ENCODE measurements at places on chromosomes 1 and 21. TPM values are rescaled to one million over a fixed set of nuclear protein-coding genes. Genes with fewer than 3 reads are reported as not detected.

Gene LPAR3
- 0.05 TPM for total RNA-seq

Gene TMEM35B
- 32.6 TPM for total RNA-seq

Gene ATP1A1
- total RNA-seq, result 188 TPM

Gene CRNN
- total RNA-seq, result not detected

Gene MNDA
- not detected for total RNA-seq

DNA sequence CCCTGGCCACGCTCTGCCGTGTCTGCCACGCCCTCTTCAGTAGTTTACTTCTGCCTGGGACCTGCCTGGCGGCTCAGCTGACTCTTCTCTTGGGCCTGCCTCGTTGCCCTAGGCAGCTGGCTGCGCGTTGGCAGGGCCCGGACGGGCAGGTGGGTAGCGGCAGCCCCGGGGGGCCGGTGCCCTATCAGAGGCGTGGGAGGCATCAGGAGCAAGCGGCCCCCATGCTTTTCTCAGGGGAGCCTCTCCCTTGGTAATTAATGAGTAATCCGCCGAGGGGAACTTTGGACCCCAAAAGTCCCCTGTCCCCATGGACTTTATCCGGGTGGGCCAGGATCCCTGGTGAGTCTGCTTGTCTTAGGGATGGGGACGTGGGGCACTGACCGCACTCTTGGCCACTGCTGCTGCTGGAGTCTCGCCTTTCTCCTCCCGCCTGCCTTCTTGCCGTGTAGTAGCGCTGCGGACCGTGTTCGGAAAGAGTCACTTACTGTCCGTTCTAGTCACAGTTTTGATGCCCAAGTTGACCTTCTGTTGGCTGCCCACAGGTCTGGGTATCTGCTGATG is 22.7 kb downstream of the SKI start:
- DNase-seq, result no peak

DNA sequence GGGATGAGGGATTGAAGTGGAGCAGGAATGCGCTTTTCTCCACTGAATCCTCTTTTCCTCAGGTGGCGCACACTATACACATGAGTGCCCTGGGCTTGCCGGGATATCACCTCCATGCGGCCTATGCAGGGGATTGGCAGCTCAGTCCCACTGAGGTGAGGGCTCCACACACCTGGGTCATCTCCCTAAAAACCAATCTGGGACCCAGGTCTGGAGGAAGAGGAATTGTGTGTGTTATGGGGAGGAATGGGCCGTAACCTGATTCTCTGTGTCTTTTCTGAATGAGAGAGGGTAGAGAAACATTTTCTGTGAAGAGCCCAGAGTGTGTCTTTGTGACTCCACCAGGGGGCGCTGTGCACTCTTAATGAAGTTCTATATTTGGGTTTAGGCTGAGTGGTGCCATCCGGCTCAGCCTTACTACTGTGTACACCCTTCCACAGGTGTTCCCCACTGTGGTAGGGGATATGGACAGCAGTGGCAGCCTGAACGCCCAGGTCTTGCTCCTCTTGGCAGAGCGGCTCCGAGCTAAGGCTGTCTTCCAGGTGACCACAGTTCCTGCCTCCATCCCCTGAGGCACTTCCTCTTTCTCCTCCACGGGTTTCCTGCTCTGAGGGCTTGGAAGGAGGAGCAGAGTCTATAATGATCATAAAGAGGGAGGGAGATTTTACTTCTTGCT is 1.5 kb downstream of the TOMM40L start:
- peak; percentile 56 for DNase-seq

DNA sequence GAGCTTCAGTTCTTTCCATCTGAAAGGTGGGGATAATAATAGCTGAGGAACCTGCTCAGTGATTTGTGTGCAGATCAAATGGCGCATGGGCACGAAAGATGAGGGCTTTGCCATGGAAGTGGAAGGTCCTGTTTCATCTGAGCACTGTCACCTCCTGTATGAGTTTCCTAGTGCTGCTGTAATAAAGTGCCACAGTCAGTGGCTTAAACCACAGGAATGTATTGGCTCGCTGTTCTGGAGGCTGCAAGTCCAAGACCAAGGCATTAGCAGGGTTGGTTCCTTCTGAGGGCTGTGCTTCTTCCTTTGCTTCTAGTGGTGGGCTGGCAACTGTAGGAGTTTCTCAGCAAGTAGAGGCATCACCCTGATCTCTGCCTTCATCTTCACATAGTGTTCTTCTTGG is 51.1 kb upstream of the RBM15 start:
- no peak for DNase-seq

GRCh38 chr1:75600781-75601180 is 10.1 kb downstream of the SLC44A5 start:
- no peak for DNase-seq

- DNase-seq, result no peak
Measured at GRCh38 chr21:38841472-38841871, 35.7 kb downstream of the ETS2 start.

DNA sequence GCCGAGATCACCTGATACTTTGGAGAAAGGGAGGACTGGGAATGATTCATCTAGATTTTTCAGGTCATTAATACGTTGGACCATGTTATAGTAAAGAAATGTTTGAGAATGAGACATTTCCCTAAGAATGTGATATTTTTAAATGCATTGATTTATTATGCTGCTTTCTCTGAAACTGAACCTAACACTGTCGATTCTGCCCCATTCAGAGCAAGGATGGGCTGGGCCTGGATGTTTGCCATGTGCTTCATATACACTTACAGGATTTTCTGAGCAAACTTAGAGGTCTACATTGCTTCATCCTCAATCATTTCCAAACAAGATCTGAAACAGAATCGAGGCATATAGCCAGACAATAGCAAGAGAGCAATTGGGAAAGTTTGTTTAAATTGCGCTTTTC is 183.3 kb downstream of the CRB1 start:
- DNase-seq, result no peak

DNA sequence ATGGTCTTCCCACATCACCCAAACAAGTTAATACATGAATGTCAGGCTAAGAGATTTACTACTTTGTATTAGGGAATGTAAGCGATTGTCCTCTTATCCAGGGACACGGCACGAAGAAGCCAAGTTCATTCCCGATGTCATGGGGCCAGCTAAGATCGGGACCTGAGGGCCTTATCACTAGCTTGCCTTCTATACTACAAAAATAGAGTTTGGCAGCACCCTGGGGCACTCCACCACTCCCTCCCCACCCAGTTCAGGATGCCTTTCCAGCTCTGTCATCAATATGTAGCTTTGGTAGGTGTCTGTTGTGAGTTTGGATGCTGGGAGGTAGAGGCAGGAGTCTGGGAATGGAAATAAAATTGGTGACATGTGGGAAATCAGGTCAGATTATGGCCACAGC is 197.5 kb downstream of the ATG4C start:
- no peak for DNase-seq

DNA sequence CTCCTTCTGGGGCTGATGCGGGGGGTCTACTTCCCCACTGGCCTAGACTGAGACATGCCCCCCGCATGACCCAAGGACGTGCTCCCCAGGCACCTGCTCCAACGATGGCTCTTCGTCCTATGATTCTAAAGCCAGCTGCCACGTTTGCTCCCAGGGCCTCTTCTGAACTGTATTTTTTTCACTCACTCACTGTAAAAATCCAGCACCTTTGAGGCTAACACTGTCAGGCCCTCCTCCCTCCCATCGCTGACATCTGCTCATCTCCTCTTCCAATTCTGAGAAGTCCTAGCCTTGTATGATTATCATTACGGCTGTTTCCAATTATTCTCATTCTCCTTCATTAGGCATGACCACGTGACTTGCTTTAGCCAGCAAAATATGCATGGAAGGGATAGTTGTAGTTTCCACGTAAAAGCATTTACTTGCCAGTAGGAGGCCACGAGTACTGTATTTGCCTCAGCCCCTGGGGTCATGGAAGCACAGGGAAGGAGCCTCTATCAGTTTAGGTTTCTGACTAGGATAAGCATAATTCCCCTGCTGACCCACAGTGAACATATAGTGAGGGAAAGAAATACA is 19.1 kb upstream of the EDN2 start:
- no peak for DNase-seq

DNA sequence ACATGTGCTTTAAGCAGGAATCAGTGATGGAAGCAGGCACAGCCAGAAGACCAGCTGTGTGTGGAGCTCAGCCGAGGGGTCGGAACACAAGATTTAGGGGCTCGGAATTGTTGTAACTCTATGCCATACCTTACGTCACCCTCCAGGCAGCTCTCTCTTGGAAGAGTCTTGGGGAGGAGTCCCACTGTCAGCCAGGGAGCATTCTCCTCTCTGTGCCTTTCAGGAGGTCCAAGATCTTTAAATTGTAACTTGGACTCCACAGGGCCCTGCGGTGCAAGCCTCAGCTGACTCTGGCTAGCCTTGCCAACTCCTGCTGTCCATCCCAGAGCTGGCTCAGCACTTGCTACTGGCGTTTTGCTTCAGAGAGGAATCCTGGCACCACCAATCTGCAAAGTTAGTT is 26.4 kb upstream of the ROR1 start:
- no peak for DNase-seq

DNA sequence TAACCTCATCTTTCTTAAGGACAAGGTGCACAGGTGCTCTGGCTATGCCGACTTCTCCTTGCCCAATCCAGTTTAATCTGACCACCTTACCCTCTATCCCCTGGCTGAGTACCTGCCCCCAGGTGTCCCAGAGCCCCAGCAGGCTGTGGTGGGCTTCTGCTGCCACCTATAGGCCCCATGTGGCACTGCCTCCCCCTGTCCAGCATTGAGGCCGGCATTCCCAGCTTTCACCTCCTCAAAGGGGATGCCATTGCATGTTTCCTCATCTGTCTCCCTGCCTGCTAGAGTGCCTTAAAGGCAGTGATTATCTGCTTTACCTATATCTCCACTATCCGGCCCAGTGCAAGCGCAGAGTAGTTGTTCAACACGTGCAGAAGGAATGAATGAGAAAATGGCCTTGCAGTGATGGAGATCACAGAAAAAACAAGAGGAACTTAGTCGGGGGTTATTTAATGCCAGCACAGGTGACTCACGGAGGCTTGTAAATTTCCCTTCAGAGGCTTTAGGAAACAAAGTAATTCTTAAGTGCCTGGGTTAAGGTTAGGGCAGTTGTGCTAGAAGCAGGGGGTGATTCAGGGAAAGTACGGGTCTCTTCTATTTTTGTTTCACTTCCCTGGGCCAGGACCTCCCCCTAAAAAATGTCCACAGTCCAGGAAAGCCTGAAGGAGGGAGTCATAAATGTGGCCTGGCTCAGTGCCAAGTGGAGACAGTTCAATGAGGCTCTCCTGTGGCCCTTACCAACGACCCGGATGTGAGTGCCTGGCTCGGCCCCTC is 131.8 kb upstream of the NGF start:
- peak; percentile 94 for DNase-seq

DNA sequence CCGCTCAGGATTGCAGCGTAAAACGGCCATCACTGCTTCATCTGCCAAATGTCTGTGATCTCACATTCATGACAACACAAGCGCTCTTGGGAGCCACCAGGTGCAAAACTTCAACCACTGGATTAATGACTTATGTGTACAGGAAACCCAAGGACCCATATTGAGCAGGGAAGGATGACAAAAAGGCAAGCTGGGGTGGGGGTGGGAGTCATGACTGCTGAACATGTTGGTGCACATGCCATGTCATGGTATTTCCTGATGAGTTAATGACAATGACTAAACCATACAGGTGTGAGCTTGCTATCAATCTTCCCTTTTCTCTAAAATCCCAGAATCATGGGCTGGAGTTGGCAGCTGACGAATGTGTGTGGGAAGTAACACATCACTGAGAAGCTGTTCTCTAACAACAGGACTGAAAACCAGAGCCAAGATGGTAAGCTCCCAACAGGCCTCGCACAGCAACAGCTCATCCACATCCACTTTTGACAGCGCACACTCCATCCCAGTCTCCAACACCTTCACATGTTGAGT is 3.1 kb upstream of the SH2D5 start:
- DNase-seq, result no peak

DNA sequence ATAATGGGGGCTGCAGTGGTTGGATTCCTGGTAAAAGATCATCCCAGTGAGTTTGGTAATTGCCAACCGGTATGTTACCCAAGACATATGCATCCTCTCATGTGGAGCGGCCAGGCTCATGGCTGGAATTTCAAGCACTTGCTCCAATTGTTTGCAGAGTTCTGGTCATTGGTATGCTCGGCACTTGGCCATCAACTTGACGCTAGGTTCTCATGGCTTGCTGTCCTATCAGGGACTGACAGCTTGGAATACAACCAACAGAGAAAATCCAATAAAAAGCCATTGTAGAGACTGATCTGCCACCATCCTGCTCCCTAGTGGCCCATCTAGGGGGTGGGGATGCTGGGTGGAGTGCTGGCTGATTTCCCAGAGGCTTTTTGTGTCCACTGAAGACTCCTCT is 120.9 kb downstream of the EDEM3 start:
- no peak for DNase-seq

GRCh38 chr1:187877220-187877619 is 1048.5 kb downstream of the PLA2G4A start:
- no peak for DNase-seq

All from renal cortical epithelial cell (primary cell).